Right atrium auricular region (tissue), 2 donors: ENCODE measurements at places on chromosomes 16 and 17. TPM values are rescaled to one million over a fixed set of nuclear protein-coding genes. Genes with fewer than 3 reads are reported as not detected.

The LPO gene
- not detected for total RNA-seq

- DNase-seq: no peak
Observed at GRCh38 chr16:1343428-1344242, 8.0 kb downstream of the TSR3 start.

The MYH11 gene
- total RNA-seq: 89.0 TPM

GRCh38 chr17:8935191-8935590 is 30.3 kb downstream of the PIK3R5 start:
- DNase-seq: no peak

DNA sequence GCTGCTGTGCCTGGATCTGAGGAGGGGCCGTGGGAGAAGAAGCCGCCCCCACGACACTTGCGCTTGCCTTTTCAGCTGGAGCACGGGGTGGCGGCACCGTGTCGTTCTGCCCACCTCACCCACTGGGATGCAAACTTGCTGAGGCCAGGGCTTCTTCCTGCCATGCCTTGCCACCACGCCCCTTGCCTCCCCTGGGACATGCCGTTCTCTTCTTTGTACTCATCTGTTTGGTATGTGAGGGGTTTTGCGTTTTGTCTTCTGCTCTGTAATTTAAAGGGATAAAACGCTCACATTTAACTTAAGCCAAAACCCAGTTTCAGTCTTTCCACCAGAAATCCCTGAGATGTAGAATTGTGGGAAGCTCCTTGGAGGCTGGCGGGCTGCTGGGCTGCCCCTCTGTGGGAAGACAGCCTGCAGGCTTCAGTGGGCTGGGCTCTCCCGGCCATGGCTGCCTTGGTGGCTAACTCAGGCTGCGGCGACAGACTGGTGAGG is 180.2 kb downstream of the RPTOR start:
- no peak for DNase-seq

GRCh38 chr17:63096426-63096825 is 130.4 kb downstream of the TANC2 start:
- DNase-seq: no peak

The MAF gene
- total RNA-seq: 5.4 TPM

- no peak for DNase-seq
Observed at GRCh38 chr17:57988301-57989250, 522 bp upstream of the VEZF1 start.

DNA sequence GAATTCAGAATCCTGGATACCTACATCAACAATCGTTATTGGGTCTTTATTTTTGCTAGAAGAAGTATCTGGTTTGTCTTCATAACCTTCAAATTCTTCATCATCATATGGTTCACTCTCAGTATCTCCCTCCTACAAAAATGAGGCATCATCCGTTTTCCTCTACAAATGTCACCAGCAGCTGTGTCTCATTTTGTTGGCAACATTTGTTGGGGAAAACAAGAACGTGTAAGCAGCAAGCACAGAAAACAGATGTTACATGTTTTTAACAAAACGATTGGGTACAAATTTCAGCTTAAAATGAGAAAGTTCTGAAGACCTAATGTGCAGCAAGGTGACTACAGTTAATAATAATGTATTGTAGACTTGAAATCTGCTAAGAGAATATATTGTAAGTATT is 8.7 kb downstream of the CCDC47 start:
- no peak for DNase-seq

The TEKT1 gene
- not detected for total RNA-seq

DNA sequence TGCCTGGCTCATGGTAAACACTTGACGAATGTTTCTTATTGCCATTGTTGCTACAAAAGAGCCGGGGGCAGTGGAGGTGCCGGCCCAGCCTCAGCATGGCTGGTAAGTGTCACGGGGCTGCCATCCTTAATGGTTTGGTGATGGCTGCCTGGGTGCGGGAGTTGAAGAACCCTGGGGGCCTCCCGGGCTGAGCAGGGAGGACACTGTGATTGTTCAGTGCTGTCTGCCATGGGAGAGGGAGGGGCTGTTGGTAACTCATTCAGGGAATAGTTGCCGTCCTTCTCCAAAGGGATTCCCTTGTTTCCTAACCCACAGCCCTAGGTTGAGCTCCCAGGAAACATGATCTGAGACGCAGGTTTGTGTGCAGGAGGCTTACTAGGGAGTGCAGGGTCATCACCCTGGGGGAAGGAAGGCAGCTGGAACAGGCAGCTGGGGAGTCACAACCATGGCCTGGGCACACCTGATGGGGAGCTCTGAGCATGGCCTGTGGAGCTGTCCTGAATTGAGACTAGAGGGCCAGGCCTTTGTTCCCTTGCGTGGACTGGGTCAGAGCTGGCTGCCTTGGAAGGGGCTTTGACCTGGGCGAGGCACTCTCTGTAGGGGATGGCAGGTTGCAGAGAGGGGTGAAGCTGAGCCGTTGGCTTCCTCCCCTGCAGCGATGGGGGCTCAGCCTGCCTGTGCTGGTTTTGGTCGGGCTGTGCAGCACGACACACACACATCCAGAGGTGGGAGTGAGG is 85.7 kb downstream of the PLCG2 start:
- DNase-seq: no peak

DNA sequence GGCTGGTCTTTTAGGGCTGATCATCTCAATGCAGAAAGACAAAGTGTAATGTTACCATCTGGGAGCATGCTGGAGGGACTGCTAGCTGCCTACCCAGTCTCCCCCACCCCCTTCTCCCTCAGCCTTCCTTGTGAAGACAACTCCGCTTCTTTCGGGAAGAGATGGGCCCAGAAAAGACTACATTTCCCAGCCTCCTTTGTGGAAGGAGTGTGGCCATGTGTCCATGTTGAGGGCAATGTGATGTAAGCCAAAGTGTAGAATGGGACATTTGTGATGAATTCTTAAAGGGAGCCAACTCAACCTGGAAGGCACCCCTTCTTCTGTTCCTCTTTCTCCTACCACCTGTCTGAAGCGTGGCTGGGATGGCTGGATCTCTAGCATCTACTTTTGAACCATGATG is 16.3 kb downstream of the ABCC12 start:
- DNase-seq: no peak

- no peak for DNase-seq
Observed at GRCh38 chr16:75000481-75001081, 1.8 kb downstream of the ZNRF1 start.

- DNase-seq: no peak
Observed at GRCh38 chr17:30155389-30155788, 38.8 kb downstream of the NSRP1 start.

GRCh38 chr17:41026715-41027471 is at the start of gene KRTAP1-5:
TSS of gene KRTAP1-5 (minus strand) at chr17:41027208. CDS start at chr17:41027155, 53 bp downstream.
- DNase-seq: no peak

The NPIPB9 gene
- total RNA-seq: not detected

GRCh38 chr17:62696256-62696655 is 68.8 kb downstream of the MRC2 start:
- no peak for DNase-seq
